ENCODE measurements at places on chromosomes 2 and 18.

DNA sequence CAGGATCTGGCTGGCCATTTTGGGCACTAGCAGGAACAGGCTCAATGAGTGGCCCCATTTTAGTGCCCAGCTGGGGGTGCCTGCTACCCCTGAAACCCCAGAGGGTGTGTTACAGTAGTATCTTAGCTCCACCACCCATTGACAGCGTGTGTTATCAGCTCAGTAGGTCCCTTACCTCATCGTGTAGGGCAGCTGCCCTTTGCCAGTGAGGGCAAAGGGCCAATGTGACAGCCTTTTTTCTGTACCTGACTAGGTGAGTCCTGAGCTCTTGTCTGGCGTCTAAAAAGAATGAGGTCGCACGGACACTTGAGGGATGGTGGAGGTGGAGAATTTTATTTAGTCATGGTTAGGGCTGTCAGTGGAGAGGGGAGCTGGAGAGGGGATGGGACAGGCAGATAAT, 462.2 kb downstream of the PIK3C3 start:
- no peak for DNase-seq

DNA sequence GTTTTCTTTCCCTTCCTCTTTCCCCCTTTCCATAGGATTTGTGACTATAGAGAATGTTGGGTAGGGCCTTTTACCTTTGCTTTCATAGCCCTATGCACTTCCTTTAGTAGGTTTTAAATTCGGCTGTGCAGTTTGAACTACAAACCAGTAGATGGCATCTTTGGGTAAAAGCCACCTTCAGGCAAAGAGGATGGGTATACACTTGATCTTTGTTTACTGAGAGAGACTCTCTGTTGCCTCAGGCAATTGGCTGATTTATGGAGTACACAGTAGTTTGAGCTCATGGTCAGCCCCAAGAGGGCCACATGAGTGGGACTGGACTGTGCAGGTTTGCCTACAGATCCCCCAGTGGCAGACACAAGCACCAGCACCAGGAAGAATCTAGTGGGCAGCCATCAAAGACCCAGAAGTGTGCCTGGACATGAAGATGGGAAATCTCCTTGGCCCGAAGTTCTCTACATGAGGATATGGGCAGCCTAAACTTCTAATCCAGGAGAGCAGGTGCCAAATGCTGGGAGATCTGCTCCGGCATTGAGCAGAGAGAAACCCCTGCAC, 1304.3 kb upstream of the DDX18 start:
- no peak for DNase-seq

- no peak for DNase-seq
Observed at GRCh38 chr2:143121957-143122356, 7.3 kb upstream of the ARHGAP15 start.

- DNase-seq, result no peak
Observed at GRCh38 chr18:49342690-49343089, 117.8 kb downstream of the DYM start.

DNA sequence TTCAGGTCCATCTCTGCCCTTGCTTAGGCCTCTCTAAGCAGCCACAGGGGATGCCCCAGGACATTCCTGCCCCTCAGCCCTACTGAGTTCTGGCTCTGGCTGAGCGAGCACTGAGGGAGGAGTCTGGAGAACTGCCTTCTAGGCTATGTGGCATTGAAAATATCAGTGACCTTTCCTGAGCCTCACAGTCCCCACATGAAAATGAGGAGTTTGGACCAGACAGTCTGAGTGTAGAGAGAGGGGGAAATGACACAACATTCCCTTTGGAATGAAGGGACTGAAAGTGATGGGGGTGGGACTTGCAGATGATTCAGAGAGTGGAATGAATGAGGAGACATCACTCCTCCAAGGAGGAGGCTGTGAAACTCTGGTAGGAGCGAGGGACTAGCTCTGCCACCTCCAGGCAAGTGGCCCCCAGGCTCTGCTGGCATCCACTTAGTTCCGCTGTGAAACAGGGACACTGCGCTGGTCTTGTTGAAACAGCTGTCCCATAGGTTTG, 8.0 kb downstream of the TNS1 start:
- no peak for DNase-seq

GRCh38 chr2:20348542-20348941, 2.1 kb downstream of the PUM2 start:
- no peak for DNase-seq

- no peak for DNase-seq
Observed at GRCh38 chr2:173271825-173272224, 82.8 kb upstream of the CDCA7 start.

DNA sequence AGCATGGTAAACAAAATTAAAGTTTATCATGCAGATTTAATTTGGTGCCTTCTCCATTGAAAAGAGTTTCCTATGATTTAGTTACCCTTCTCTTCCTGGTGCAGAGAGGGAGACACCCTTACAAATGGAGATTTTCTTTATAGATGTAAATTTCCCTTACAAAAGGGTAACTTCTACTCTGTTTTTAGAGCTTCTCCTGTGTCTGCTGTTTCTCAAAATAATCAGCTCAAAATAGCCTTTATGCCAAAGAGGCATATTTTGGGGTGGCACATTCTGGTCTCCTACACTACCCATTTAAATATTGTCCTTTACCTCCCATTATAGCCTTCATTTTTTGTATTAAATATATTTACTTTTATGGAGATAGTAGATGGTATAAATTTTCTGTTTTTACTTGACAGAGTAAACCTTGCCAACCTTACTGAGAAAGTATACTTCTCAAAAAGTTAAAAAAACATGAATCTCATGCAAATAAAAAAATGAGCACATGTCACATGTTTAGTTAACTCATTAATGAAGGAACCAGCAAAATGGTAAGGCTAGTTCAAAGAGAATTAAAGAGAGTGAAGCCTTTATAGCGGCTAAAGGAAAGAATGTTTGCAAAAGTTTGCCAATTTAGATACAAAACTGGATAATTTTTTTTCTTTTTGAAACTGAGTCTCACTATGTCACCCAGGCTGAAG, 83.3 kb upstream of the MSH6 start:
- no peak for DNase-seq

GRCh38 chr2:112173646-112174319, 35.6 kb downstream of the FBLN7 start:
- no peak for DNase-seq

GRCh38 chr2:157792335-157793052, 83.6 kb downstream of the ACVR1 start:
- no peak for DNase-seq

DNA sequence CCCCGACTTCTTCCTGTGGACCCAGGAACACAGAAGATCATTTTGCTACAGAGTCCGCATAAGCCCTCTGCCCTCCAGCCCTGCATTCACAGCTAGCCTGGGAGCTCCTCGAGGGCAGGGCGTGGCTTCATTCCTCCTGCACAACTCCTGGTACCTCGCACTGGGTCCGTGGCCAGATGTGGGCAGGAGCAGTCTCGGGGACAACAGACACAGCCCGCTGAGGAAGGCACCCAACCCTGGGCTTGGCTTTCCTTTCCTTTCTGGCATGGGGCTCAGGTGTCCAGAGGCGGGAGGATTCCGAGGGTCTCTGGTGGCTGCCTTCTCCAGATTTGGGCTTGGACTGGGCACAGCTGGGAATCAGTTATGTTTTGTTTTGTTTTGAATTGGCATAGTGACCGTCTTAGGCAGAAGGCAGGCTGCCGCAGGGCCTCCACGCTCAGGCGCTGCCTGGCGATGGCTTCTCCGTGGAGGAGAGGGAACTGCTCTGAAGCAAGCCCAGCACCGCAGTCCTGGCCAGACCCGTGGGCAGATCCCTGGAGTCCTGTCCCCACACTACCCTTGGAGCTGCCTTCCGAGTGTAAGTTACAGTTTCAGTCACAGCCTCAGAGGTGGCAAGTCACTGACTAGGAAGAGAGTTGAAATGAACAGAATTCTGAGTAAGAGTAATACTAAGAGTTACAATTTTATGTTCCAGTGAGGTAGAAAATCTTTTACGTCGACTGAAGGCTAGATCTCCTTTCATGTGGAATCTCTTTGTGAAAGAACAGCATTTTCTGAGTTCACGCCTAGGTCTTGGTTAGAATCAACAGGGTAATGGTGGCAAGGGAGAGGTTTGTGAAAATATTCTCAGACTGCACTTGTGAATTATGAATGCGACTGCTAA, 47.9 kb downstream of the LDLRAD4 start:
- no peak for DNase-seq

GRCh38 chr2:64417624-64418023, 36.3 kb upstream of the LGALSL start:
- DNase-seq, result no peak

- DNase-seq, result no peak
Observed at GRCh38 chr2:132645722-132646539, 24.1 kb downstream of the LYPD1 start.

DNA sequence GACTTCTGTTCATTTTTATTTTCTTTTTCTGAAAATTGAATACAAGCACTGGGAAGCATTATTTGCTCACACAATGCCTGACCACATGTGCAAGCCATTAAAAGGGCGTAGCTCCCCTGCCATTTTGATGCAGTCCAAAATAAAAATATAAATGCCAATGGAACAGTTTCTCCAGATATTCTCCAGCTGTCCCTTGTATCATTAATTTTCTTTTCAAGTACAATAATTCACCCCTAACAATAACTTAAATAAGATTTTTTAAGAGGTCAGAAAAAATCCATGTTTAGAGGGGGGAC, 168.0 kb downstream of the TMEFF2 start:
- DNase-seq, result no peak

- no peak for DNase-seq
Observed at GRCh38 chr2:111178730-111179405, 58.2 kb downstream of the BCL2L11 start.

DNA sequence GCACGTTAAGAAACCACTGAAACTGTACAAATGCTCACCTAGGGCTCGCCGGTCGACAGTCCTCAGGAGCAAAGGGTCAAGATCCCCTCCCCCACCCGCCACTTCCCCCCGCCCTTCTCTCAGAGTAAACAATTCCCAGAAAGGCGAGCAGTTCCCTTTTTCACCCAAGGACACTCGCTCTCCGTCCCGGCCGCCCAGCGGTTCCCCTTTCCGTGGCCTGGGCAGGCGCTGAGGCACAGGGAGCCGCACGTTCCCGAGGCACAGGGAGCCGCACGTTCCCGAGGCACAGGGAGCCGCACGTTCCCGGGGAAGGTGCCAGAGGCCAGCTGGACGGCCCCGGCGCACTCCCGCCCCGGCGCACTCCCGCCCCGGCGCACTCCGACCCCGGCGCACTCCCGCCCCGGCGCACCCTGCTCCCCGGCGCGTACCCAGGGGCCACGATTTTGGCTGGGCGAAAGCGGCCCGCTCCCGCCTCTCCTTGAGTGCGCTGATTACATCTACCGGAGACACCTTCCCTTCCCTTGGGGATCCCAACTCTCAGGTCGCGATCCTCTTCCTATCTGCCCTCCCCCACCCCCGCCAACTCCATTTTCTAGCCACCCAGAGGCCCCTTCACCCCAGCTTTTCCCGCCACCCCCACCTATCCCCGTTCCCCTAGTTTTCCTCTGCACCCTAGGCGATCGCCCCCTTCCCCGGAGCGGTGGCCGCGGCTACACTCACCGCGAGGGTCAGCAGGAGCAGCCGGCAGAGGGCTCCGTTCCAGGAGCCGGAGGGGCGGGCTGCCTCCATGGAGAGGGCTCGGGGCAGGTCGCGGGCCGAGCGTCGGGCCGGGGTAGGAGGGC, 817 bp downstream of the DSC2 start:
- DNase-seq, result no peak
